Psoas muscle (tissue), 8 donors: ENCODE measurements at places on chromosomes 12 and 14. TPM values are rescaled to one million over a fixed set of nuclear protein-coding genes. Genes with fewer than 3 reads are reported as not detected.

DNA sequence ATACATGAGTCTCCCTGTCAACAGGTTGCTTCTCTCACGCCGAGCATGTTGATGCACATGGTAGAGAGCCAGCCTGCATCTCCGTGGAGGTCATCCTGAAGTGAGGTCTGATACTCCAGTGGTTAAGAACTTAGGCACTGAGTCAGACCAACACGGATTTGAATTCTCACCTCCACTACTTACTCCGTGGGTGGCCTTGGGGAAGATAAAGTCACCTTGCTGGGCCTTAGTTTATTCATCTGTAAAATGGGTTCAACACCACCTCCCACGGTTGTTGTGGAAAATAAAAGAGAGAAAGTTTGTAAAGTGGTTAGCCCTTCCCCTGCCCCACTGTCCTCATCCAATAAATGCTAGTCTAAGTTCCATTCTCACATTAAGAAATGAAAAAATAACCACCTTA is 408.9 kb downstream of the MED13L start:
- no peak overlapping the region for H3K4me3 ChIP-seq
- no peaks in the 10 kb centered on the region for H3K36me3 ChIP-seq
- H3K4me1 ChIP-seq: peaks cover 39% of the 10 kb centered on the region
- no peaks in the 10 kb centered on the region for H3K27me3 ChIP-seq
- DNase-seq: no peak

DNA sequence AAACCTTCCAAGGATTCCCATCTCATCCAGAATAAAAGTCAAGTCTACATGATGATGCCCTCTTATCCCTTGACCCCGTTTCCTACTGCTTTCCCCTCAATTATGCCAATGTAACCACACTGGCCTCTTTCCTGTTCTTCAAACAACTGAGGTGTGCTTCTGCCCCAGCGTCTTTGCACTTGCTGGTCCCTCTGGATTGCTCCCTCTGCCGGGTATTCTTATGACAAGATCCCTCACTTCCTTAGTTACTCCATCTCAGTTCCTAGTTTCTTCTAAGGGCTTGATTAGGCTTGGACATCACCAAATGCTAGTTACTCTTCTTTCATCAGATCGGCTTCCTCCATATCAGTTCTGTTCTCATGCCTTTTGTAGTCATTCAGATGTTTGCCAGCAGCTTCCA is 32.7 kb upstream of the PELI2 start:
- no peak overlapping the region for H3K27ac ChIP-seq
- DNase-seq: no peak
- no peaks in the 10 kb centered on the region for H3K36me3 ChIP-seq
- peaks cover 8% of the 10 kb centered on the region for H3K27me3 ChIP-seq

DNA sequence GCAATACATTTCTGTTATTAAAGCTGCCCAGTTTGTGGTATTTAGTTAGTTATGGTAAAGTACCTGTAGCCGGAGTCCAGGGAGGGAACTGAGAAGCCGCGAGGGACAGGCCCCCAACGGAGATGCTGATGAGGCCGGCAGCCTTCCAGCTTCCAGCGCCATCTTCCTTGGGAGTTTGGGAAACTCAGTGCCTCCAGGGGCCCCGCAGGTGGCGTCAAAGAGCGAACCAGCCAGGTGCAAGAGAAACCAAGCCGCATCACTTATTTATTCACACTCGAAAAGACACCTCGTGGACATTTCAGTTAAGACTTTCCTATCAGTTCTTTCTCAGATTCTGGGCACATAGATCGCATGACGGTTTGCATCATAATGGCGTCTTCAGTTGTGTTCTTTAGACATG is 216.6 kb downstream of the GLT1D1 start:
- DNase-seq: no peak
- H3K27ac ChIP-seq: no peak overlapping the region
- H3K4me1 ChIP-seq: no peaks in the 10 kb centered on the region
- H3K4me3 ChIP-seq: no peak overlapping the region

- no peak for DNase-seq
- H3K4me3 ChIP-seq: no peak overlapping the region
- no peaks in the 10 kb centered on the region for H3K36me3 ChIP-seq
- no peak overlapping the region for H3K27ac ChIP-seq
- H3K27me3 ChIP-seq: no peaks in the 10 kb centered on the region
These were observed 68.6 kb downstream of the PPM1A start for GRCh38 chr14:60317609-60318008.

GRCh38 chr14:89521988-89522387 is 105.0 kb upstream of the FOXN3 start:
- no peaks in the 10 kb centered on the region for H3K36me3 ChIP-seq
- no peak overlapping the region for H3K27ac ChIP-seq
- no peaks in the 10 kb centered on the region for H3K4me1 ChIP-seq
- H3K27me3 ChIP-seq: no peaks in the 10 kb centered on the region
- no peak overlapping the region for H3K4me3 ChIP-seq
- no peak for DNase-seq

GRCh38 chr14:21384494-21384851 is 654 bp upstream of the SUPT16H start:
- H3K4me3 ChIP-seq: peak overlapping the region; percentile 82
- H3K36me3 ChIP-seq: no peaks in the 10 kb centered on the region
- DNase-seq: no peak
- H3K27ac ChIP-seq: peak overlapping the region; percentile 90

DNA sequence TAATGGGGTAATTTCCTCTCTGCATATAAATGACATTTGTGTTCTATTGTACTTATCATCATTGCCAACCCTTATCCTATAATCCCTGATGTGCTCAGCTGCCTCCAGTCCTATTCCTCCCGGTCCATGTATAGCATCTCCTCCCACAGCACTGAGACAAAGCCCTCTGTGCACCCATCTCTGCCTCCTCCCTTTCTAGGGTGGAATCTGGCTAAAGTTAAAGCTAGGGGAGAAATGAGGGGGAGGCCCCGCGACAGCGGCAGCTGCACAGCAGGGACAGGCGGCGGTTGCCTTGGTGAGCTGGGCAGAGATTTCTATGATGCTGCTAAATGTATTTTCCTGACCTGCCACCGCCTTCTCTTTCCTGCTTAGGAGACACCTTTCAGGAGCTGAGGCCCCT is 12.8 kb upstream of the ZDHHC22 start:
- H3K4me3 ChIP-seq: no peak overlapping the region
- no peaks in the 10 kb centered on the region for H3K4me1 ChIP-seq
- no peaks in the 10 kb centered on the region for H3K36me3 ChIP-seq
- no peak for DNase-seq
- H3K27me3 ChIP-seq: peaks cover 11% of the 10 kb centered on the region

- no peaks in the 10 kb centered on the region for H3K4me1 ChIP-seq
- no peaks in the 10 kb centered on the region for H3K36me3 ChIP-seq
- H3K27ac ChIP-seq: no peak overlapping the region
- no peaks in the 10 kb centered on the region for H3K27me3 ChIP-seq
These were observed 120.9 kb downstream of the SINHCAF start for GRCh38 chr12:31205054-31205453.

- H3K4me1 ChIP-seq: no peaks in the 10 kb centered on the region
- H3K27ac ChIP-seq: no peak overlapping the region
- no peak overlapping the region for H3K4me3 ChIP-seq
- no peaks in the 10 kb centered on the region for H3K36me3 ChIP-seq
- no peaks in the 10 kb centered on the region for H3K27me3 ChIP-seq
These were observed 29.5 kb downstream of the CACNA2D4 start for GRCh38 chr12:1888923-1889322.

- no peaks in the 10 kb centered on the region for H3K36me3 ChIP-seq
- no peaks in the 10 kb centered on the region for H3K27me3 ChIP-seq
- H3K27ac ChIP-seq: no peak overlapping the region
- H3K4me3 ChIP-seq: no peak overlapping the region
- H3K4me1 ChIP-seq: no peaks in the 10 kb centered on the region
These were observed 327.7 kb downstream of the TMEM121 start for GRCh38 chr14:105853907-105854599.

GRCh38 chr12:25655702-25656101 is 102.6 kb upstream of the LMNTD1 start:
- H3K27me3 ChIP-seq: no peaks in the 10 kb centered on the region
- no peaks in the 10 kb centered on the region for H3K4me1 ChIP-seq
- no peak overlapping the region for H3K4me3 ChIP-seq
- no peak overlapping the region for H3K27ac ChIP-seq
- no peaks in the 10 kb centered on the region for H3K36me3 ChIP-seq

- H3K36me3 ChIP-seq: no peaks in the 10 kb centered on the region
- peaks cover 47% of the 10 kb centered on the region for H3K27me3 ChIP-seq
- no peak overlapping the region for H3K27ac ChIP-seq
These were observed 26.2 kb downstream of the BCL11B start for GRCh38 chr14:99245564-99246511.

DNA sequence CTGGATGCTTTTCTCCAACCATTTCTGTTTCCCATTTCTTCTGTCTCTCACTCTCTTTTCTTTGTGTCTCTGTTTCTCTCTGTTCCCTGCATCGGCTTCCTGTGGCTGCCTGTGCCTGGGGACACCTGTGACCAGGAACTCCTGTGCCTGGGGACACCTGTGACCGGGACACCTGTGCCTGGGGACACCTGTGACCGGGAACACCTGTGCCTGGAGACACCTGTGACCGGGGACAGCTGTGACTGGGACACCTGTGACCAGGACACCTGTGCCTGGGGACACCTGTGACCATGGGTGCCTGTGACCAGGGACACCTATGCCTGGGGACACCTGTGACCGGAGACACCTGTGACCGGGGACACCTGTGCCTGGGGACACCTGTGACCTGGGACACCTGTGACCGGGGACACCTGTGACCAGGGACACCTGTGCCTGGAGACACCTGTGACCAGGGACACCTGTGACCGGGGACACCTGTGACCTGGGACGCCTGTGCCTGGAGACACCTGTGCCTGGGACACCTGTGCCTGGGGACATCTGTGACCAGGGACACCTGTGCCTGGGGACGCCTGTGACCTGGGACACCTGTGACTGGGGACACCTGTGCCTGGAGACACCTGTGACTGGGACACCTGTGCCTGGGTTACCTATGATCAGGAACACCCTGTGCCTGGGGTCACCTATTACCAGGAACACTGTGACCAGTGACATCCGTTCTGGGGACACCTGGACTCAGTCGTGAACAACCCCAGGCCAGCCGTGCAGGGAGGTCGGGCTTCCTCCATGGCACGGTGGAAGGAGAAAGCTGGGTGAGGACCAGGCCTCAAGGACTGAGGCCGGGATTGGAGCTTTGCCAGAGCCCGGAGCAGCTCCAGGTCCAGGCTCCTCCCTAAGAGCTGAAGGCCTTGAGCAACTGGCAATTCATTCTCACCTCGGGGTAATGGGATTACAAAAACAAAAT is 23.4 kb upstream of the FBRSL1 start:
- H3K27me3 ChIP-seq: no peaks in the 10 kb centered on the region
- no peaks in the 10 kb centered on the region for H3K4me1 ChIP-seq
- no peak overlapping the region for H3K4me3 ChIP-seq
- peak; percentile 8 for DNase-seq

DNA sequence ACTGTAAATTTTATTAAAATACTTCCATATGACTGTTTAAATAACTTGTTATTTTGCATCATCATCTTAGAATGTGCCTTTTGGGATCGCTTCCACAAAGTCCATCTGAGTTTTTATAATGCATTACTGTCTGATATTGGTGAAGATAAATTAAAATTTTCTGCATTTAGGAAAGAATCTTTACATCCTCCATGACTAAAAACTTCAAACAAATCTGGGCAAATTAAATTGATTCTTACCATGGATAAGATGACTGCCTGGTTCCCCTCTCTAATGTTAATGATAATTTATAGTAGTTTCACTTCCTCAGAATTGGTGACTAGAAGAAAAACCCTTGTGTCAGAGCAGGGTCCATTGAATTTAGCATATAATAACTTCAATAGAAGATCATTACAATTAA is 94.7 kb upstream of the SLC38A4 start:
- no peaks in the 10 kb centered on the region for H3K27me3 ChIP-seq
- no peaks in the 10 kb centered on the region for H3K36me3 ChIP-seq
- peaks cover 14% of the 10 kb centered on the region for H3K4me1 ChIP-seq
- no peak overlapping the region for H3K27ac ChIP-seq
- no peak overlapping the region for H3K4me3 ChIP-seq

DNA sequence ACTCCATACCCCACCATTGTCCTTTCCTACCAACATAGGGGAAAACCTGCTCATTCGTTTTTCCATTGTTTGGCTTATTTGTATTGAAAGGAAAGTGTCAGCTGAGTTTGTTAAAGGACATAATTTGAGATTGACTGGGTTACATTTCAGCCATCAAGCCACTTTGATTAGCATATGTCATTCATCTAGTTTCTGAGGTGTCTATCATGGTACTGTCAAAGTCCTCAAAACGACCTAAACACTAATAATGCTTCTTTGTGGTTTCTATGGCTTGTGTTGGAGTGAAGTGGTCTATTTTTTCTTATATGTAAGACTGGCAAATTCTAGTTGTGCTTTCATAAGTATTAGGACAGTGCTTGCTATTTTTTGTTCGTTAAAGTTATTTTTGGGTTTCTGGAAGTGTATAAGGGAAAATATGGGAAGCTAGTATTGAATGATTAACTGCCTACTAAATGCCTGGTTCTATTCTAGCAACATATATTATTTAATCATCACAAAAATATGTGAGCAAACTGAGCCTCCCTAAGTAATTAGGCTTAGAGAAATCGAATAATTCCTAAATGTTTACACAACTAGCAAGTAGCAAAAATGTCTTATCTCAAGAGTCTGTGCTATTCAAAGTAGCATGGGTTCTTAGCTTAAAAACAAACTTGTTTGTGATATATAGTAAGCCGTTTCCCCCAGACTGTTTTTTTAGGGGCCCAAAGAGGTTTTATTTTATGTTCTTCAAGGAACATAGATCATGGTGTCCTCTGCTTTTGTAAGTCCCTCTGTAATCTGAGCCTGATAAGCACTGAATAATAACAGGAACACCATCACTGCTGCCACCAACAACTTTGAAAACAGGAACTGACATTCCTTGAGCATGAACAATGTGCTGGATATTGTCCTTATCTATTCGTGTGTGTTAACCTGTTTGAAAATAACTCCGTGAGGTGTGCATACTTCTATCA is 67.1 kb downstream of the DERA start:
- H3K27ac ChIP-seq: peak overlapping the region; percentile 44
- peaks cover 4% of the 10 kb centered on the region for H3K36me3 ChIP-seq
- H3K4me1 ChIP-seq: peaks cover 6% of the 10 kb centered on the region

GRCh38 chr14:23556700-23557440 is 799 bp downstream of the THTPA start:
- no peak for DNase-seq
- peak overlapping the region; percentile 99 for H3K27ac ChIP-seq

- no peaks in the 10 kb centered on the region for H3K36me3 ChIP-seq
- no peak for DNase-seq
These were observed 878.0 kb upstream of the MDGA2 start for GRCh38 chr14:48553443-48553842.

GRCh38 chr12:65325183-65325582 is 46.7 kb downstream of the MSRB3 start:
- peaks cover 21% of the 10 kb centered on the region for H3K4me1 ChIP-seq
- H3K27me3 ChIP-seq: no peaks in the 10 kb centered on the region
- H3K36me3 ChIP-seq: no peaks in the 10 kb centered on the region
- no peak overlapping the region for H3K4me3 ChIP-seq

GRCh38 chr12:72288911-72289310 is 16.7 kb downstream of the TRHDE start:
- no peak for DNase-seq
- H3K27me3 ChIP-seq: no peaks in the 10 kb centered on the region
- H3K4me3 ChIP-seq: no peak overlapping the region

IL23A gene
- total RNA-seq: 0.32 TPM

PLXNC1 gene
- 4.0 TPM for total RNA-seq

FAM186B gene
- 0.44 TPM for total RNA-seq

TSPAN8 gene
- total RNA-seq: 10.9 TPM

PIWIL1 gene
- total RNA-seq: not detected
